Left ventricle myocardium superior (tissue), 1 donor: ENCODE measurements at places on chromosomes 5 and 9. TPM values are rescaled to one million over a fixed set of nuclear protein-coding genes. Genes with fewer than 3 reads are reported as not detected.

GRCh38 chr5:115325296-115325959, 29.0 kb upstream of the CCDC112 start:
- no peak for DNase-seq

DNA sequence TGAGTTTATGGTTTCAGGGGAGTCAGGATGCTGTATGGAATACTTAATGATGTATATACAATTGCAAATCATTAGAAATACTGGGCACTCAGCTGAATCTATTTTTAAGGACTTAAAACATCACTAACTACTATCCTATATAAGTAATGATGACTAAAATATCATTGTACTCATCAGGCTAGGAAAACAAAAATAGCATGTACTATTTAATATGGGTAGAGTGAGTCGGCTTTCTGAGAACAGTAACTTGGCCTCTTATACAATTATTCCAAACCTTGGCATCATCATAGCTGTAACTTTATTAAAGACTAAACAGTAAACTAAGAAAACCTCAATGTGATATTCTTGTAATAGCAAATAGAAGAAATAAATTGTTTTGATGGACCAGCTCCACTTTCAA, 94.5 kb downstream of the PJA2 start:
- DNase-seq, result no peak

- no peak for DNase-seq
Observed at GRCh38 chr9:72955571-72955970, 2.7 kb upstream of the ALDH1A1 start.

DNA sequence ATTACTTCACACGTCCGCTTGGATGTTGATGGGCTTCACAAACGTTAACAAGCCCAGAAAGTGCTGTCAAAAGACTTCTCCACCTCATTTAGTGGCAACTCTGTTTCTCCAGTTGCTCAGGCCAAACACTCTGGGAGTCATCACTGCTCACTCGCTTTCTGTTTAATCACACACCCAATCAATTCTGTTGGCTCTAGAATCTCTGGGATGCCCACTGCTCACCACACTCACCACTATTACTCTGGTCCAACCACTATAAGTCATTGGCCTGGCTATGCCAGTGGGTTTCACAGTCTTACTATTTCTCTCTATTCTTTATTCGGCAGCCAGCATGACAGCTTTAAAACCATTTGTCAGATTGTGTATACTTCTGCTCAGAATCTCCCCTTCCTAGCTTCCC, 163.5 kb downstream of the KDM4C start:
- DNase-seq, result no peak

DNA sequence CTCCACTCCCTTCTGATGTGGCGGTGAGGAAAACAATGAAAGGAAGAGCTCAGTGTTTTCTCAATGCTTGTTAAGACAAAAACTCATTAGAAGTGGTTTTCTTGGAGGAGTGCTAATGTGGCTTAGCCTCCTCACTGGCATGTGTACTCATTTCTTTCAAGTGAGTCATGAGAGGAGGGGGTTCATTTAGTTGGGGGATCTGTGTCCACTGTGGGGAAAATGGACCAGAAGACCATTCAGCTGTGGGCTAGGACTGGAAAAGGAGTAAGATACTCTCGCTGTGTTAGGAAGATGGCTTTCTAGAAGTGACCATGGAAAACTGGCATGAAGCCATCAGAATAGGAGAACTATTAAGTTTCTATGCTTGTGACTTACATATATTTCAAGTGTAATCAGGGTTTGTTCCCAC, 23.5 kb downstream of the KLF9 start:
- no peak for DNase-seq

GRCh38 chr9:33426843-33427293, 20.5 kb downstream of the AQP3 start:
- no peak for DNase-seq

- DNase-seq, result no peak
Observed at GRCh38 chr9:127637322-127637847, 25.3 kb downstream of the STXBP1 start.

GRCh38 chr5:43275391-43275790, 37.8 kb downstream of the HMGCS1 start:
- DNase-seq, result peak; percentile 72

Gene SKP1
- total RNA-seq, result 478 TPM

Gene BTNL3
- not detected for total RNA-seq

Gene WNT8A
- total RNA-seq, result not detected

Gene DMRTA1
- total RNA-seq, result 0.77 TPM

Gene GGTA1
- total RNA-seq, result 28.3 TPM

Gene SLC25A2
- not detected for total RNA-seq

Gene HAVCR2
- 2.8 TPM for total RNA-seq

Gene DOCK8
- 5.7 TPM for total RNA-seq
